Skeletal muscle tissue (tissue), 5 donors: ENCODE measurements at places on chromosomes 7 and 10. TPM values are rescaled to one million over a fixed set of nuclear protein-coding genes. Genes with fewer than 3 reads are reported as not detected.

The LDB1 gene
- total RNA-seq = 29.2 TPM

The ACTL6B gene
- total RNA-seq = not detected

The DNAH11 gene
- under 0.01 TPM for total RNA-seq

The CALY gene
- total RNA-seq = not detected

The STAM gene
- total RNA-seq = 20.4 TPM

The SLC26A4 gene
- total RNA-seq = 0.52 TPM

The PRRT4 gene
- total RNA-seq = 6.8 TPM

The MBLAC1 gene
- total RNA-seq = 1.0 TPM

The RP9 gene
- 15.7 TPM for total RNA-seq

The NDUFA5 gene
- total RNA-seq = 39.1 TPM

The SFRP4 gene
- 28.7 TPM for total RNA-seq

The FAM241B gene
- total RNA-seq = not detected

The CCAR1 gene
- total RNA-seq = 17.2 TPM

The TMEM225B gene
- 0.52 TPM for total RNA-seq

The JCAD gene
- 19.8 TPM for total RNA-seq

The PRSS1 gene
- not detected for total RNA-seq

The CDH23 gene
- 3.7 TPM for total RNA-seq

The CAMK2G gene
- 16.2 TPM for total RNA-seq

The NACAD gene
- total RNA-seq = 1.0 TPM

The SAP25 gene
- total RNA-seq = not detected

The WDR86 gene
- total RNA-seq = 4.7 TPM

The MYOF gene
- 45.4 TPM for total RNA-seq

The TRIM56 gene
- 6.3 TPM for total RNA-seq

The CHAT gene
- total RNA-seq = not detected

The HSPB1 gene
- 80.4 TPM for total RNA-seq

The TAS2R39 gene
- not detected for total RNA-seq

The CDNF gene
- 1.0 TPM for total RNA-seq

The GPR141 gene
- 1.0 TPM for total RNA-seq

The C10orf95 gene
- not detected for total RNA-seq

The ARHGAP22 gene
- 1.0 TPM for total RNA-seq

The PSMG3 gene
- 19.3 TPM for total RNA-seq

The CYP3A4 gene
- total RNA-seq = not detected

The TFPI2 gene
- 1.0 TPM for total RNA-seq
